ENCODE measurements at places on chromosomes 2 and 18.
A peak's percentile ranks its signal among the peaks of the same experiment; 100 is the strongest.

DNA sequence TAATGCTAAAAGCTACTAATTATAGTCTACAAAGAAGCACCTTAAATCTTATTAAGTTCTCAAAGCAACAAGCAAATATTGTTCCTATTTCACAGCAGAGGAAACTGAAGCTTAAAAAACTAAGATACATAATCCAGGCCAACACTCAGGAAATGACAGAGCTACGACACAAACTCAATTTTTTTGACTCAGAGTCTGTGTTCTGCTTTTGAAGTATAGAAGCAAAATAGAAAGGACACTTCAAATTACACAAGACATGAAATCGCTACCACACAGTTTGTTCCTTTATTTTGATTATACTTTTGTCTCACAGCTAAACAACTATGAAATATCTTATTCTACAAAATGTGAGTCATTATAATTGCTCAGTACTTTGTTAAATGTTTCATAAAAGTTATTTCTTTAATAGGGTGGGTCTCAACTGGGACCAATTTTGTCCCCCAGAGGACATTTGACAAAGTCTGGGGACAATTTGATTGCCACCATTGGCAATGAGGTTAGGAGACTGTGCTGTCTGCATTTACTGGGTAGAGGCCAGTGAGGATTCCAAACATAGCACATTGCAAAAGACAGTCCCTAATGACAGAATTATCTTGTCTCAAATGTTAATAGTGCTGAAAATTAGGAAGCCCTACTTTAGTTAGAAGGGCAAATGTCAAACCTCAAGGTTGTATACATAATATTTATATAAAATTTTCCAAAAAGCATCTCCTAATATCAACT lies 101.5 kb upstream of the GRB14 start:
- DNase-seq: no peak

- peak; percentile 63 for DNase-seq
Observed at GRCh38 chr2:74250189-74250631, 51.8 kb downstream of the MTHFD2 start.

DNA sequence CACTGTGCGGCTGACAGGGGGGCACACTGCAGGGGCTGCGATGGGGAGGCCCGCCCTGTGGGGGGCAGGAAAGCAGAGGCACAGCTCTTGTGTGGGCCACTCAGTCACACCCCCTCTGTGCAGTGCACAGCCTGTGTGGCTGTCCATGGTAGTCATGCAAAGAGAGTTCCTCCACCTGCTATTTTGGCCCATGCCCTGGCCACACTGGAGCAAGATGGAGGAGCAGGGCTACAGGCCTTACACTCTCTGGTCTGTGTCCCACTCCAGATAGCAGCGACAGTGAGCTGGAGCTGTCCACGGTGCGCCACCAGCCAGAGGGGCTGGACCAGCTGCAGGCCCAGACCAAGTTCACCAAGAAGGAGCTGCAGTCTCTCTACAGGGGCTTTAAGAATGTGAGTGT lies 28.5 kb upstream of the FAHD2A start:
- no peak for DNase-seq

DNA sequence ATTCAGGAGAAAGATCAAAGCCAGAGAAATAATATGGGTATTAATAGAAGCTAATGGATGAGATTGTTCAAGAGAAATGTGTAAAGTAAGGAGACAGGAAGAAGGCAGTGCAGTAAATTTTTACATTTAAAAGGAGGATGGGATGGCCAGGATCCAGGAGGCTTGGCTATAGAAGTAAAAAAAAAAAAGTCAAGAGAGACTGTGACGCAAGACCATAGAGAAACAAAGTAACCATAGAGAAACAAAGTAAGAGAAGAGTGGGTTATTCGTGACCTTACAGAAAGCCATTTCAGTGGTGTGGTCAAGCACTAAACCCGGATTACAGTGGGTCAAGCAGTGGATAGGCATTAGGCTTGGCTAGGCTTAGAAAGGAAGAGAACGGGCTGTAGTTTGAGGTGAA lies 10.5 kb upstream of the FAM171B start:
- no peak for DNase-seq

DNA sequence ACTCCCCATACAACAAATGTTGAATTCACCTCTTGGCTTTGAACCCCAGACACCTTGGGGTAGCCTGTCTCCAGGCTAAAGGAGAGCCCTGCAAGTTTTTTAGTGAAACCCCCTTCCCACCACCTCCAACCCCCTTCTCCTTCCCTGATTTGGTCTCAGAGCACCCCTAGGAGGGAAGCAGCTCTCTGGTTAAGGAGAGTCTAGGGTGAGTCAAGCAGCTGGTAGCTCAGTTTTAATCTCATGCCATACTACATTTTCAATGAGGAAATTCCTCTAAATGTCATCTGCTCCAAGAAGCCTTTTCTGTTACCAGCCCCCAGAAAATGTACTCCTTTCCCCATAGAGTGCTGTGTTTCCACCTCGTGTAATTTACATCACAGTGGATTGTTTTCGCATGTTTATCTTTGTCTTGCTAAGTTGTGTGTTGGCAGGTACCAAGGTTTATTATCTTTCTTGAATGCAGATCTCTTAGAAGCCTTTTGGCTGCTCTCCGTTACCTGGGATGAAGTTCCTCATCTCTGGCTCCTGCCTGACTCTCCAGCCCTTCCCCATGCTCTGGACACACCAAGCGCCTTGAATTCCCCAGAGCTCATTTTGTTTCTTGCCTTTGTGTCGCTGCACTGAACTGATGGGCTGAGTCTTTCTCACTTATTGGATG lies 82.2 kb downstream of the ASAP2 start:
- DNase-seq: no peak
